Heart right ventricle (tissue), 16 donors: ENCODE measurements at places on chromosomes 12 and 14. TPM values are rescaled to one million over a fixed set of nuclear protein-coding genes. Genes with fewer than 3 reads are reported as not detected.

The GARIN6 gene
- total RNA-seq: not detected

The CD4 gene
- 4.1 TPM for total RNA-seq

The C12orf56 gene
- not detected for total RNA-seq

The B4GALNT1 gene
- 5.4 TPM for total RNA-seq

The DPY19L2 gene
- 48.5 TPM for total RNA-seq

The IRAK3 gene
- 2.8 TPM for total RNA-seq

The MGAT4C gene
- total RNA-seq: 5.5 TPM

The SINHCAF gene
- 9.2 TPM for total RNA-seq

The RHEBL1 gene
- 0.23 TPM for total RNA-seq

The CD163 gene
- total RNA-seq: 7.7 TPM

The GPRC5D gene
- total RNA-seq: not detected

DNA sequence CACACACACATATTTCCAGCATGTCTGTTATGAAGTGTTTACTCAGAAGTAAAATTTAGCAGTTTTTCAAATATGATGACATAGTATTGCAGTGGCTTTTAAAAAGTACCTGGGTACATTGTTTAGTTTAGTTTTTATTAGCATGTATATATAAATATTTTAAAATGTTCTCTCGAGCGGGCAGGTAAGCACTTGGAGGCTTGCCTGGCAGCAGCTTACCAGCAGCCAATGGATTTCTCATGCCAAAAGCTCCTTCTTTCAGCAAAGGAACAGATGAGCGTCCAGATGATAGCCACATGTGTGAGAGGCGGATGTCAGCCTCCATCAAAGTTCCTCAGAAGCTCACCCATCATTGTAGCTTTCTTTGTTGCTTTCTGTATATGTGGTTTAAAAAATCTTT, 57.2 kb upstream of the LRIG3 start:
- H3K4me1 ChIP-seq: no peaks in the 10 kb centered on the region
- no peak for DNase-seq
- H3K36me3 ChIP-seq: no peaks in the 10 kb centered on the region
- no peak overlapping the region for H3K27ac ChIP-seq
- H3K4me3 ChIP-seq: no peak overlapping the region

- no peak for DNase-seq
- H3K27me3 ChIP-seq: no peaks in the 10 kb centered on the region
- no peak overlapping the region for H3K27ac ChIP-seq
- H3K4me3 ChIP-seq: no peak overlapping the region
- H3K36me3 ChIP-seq: no peaks in the 10 kb centered on the region
- peaks cover 8% of the 10 kb centered on the region for H3K4me1 ChIP-seq
Measured at GRCh38 chr14:55789406-55789805, 209.4 kb downstream of the KTN1 start.

DNA sequence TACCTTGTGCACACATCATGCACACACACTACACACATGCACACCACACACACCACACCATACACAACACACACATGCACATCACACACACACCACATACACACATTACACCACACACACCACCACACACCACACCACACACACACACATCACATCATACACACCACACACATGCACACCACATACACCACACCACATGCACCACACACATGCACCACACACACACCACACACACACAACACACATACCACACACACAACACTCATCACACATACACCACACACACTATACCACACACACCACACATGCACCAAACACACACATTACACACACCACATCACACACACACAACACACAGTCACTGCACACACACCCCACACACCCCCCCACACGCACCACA, 38.1 kb downstream of the SDR9C7 start:
- H3K4me1 ChIP-seq: no peaks in the 10 kb centered on the region
- no peaks in the 10 kb centered on the region for H3K36me3 ChIP-seq
- no peaks in the 10 kb centered on the region for H3K27me3 ChIP-seq
- DNase-seq: no peak
- no peak overlapping the region for H3K27ac ChIP-seq

DNA sequence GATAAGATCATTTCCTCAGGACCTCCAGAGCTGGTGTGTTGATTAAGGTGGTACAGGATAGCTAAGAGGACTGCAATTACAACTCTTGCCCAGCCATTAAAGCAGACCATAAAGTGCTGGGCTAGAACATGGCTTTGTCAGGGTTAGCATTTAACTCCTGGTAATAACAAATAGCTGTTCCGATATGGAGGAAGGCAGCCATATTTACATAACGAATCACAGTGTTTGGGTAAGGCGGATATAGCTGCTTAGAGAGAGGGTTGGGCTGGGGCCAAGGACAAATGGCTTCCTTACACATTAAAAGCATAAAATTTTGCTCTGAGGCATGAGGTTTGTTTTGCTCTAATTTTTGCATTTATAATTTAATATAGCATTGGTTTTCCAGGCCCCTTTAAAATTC, 297.7 kb upstream of the DDHD1 start:
- H3K4me1 ChIP-seq: no peaks in the 10 kb centered on the region
- no peak overlapping the region for H3K27ac ChIP-seq
- H3K27me3 ChIP-seq: no peaks in the 10 kb centered on the region
- no peaks in the 10 kb centered on the region for H3K36me3 ChIP-seq
- no peak for DNase-seq
- H3K4me3 ChIP-seq: no peak overlapping the region

DNA sequence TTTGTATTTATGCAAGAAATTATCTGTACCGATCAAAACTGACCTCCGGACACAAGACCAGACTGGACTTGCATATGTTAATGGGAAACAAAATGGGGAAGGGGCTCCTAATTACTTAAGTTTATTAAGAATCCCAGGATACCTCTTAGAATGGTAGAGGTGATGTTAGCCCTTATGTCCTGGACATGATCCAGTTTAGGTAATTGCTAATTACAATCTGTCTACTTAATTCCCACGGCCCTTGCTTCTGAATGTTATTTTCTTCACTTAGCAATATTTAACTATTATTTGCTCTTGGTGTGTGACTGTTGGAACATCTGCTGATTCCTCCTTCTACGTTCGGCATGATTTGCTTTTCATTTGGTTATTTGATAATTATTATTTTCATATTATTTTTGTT, 644.0 kb downstream of the DIO2 start:
- no peak overlapping the region for H3K4me3 ChIP-seq
- DNase-seq: no peak
- no peak overlapping the region for H3K27ac ChIP-seq
- H3K27me3 ChIP-seq: no peaks in the 10 kb centered on the region

GRCh38 chr12:30643366-30643765, 52.3 kb downstream of the IPO8 start:
- no peaks in the 10 kb centered on the region for H3K36me3 ChIP-seq
- H3K4me3 ChIP-seq: no peak overlapping the region
- no peaks in the 10 kb centered on the region for H3K4me1 ChIP-seq
- no peak overlapping the region for H3K27ac ChIP-seq

- no peak overlapping the region for H3K4me3 ChIP-seq
- H3K4me1 ChIP-seq: peaks cover 5% of the 10 kb centered on the region
- H3K36me3 ChIP-seq: no peaks in the 10 kb centered on the region
Measured at GRCh38 chr12:121017966-121018491, 1.7 kb upstream of the C12orf43 start.

- peaks cover 18% of the 10 kb centered on the region for H3K4me1 ChIP-seq
- DNase-seq: no peak
- no peaks in the 10 kb centered on the region for H3K36me3 ChIP-seq
- no peaks in the 10 kb centered on the region for H3K27me3 ChIP-seq
Measured at GRCh38 chr12:97982684-97983083, 520.1 kb downstream of the RMST start.

GRCh38 chr14:94213741-94214140, 39.6 kb downstream of the PPP4R4 start:
- H3K4me1 ChIP-seq: no peaks in the 10 kb centered on the region
- no peaks in the 10 kb centered on the region for H3K27me3 ChIP-seq
- no peak overlapping the region for H3K4me3 ChIP-seq
- no peaks in the 10 kb centered on the region for H3K36me3 ChIP-seq

DNA sequence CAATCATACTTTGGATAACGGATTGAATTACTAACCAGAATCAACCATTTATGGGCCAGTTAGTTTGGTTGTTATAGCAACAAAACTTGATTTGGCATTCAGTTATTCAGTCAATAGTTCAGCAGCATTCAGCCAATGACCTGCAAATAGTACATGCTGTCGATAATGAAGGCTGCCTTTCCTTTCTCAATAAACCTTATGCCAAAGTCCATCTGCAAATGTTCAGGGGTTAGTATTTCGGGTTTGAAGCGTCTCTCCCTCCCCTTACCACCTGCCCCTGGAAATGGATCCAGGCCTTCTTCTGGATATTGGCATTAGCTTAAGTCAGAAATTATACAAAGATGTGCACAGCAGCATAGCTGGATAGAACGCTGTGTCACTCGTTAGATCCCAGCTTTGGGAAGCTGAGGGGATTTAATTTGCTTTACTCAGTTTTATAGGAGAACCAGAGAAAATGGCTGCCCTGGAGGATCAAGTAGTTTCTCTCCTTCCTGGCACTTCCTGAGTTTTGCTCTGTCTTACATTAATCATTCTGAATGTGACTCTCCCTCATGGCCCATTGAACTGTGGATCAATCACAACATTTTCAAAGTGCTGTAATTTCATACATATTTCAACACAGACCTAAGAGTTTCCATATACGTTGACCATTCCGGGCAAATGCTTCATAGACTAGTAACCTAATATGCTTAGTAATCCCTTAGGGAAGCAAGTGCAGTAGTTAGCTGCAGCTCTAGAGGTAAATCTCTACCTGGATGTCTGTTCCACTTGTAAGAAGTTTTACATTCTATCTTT, 46.7 kb upstream of the PTPRR start:
- no peaks in the 10 kb centered on the region for H3K36me3 ChIP-seq
- H3K27me3 ChIP-seq: no peaks in the 10 kb centered on the region
- no peak overlapping the region for H3K4me3 ChIP-seq
- DNase-seq: no peak
- H3K4me1 ChIP-seq: no peaks in the 10 kb centered on the region

DNA sequence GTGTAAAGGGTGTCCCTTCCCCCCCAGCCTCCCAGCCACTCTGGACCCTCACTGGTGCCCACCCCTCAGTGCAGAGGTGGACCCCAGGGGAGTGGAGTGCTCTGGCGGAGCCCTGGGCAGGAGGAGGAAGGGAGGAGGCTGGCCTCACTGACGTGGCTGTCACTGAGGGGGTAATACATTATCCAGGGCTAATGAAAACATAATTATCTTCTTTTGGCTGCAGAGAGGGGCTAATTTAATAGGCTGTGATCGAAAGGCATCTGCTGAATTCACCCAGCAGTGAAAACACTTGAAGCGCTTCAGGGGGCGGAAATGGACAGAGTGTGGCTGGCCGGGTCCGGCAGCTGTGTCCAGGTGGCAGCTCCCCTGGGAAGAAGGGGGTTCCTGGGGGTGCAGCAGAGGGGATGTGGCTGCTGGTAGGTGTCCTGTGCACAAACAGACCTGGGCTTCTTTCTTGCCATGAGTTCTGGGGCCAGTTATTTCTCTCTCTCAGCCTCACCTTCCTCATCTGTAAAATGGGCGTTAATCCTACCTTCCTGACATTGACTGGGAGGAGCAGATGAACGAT, 3.7 kb upstream of the NOS1 start:
- H3K4me3 ChIP-seq: no peak overlapping the region
- no peaks in the 10 kb centered on the region for H3K36me3 ChIP-seq
- DNase-seq: no peak
- peaks cover 64% of the 10 kb centered on the region for H3K27me3 ChIP-seq

DNA sequence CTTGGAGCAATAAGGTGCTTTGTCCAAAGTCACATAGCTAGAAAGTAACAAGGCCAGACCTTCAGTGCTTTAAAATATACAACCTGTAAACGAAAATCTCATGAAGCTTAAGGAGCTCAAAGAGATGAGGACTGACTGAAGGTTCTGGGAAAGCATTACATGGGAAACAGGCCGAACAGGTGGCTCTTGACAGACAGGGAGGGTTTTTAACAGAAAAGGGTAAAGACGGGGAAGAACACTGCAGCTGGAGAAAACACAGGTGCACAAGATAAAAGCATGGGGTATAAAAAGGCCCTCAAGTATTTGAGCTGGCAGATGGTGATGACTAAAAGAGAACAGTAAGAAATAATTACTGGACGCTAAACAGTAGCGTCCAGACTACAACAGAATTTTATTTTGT, 257.2 kb downstream of the NELL2 start:
- H3K4me3 ChIP-seq: no peak overlapping the region
- no peak for DNase-seq
- H3K4me1 ChIP-seq: no peaks in the 10 kb centered on the region
- H3K36me3 ChIP-seq: no peaks in the 10 kb centered on the region
- H3K27ac ChIP-seq: no peak overlapping the region

GRCh38 chr12:7747246-7747645, at the start of gene CLEC4C:
TSS of gene CLEC4C (minus strand) at chr12:7747375. CDS start at chr12:7747348, 27 bp downstream.
- H3K4me1 ChIP-seq: no peaks in the 10 kb centered on the region
- H3K27ac ChIP-seq: no peak within 1 kb of the TSS
- no peaks in the 10 kb centered on the region for H3K36me3 ChIP-seq
- H3K4me3 ChIP-seq: no peak within 1 kb of the TSS
